ENCODE measurements at places on chromosomes 6 and 20.

DNA sequence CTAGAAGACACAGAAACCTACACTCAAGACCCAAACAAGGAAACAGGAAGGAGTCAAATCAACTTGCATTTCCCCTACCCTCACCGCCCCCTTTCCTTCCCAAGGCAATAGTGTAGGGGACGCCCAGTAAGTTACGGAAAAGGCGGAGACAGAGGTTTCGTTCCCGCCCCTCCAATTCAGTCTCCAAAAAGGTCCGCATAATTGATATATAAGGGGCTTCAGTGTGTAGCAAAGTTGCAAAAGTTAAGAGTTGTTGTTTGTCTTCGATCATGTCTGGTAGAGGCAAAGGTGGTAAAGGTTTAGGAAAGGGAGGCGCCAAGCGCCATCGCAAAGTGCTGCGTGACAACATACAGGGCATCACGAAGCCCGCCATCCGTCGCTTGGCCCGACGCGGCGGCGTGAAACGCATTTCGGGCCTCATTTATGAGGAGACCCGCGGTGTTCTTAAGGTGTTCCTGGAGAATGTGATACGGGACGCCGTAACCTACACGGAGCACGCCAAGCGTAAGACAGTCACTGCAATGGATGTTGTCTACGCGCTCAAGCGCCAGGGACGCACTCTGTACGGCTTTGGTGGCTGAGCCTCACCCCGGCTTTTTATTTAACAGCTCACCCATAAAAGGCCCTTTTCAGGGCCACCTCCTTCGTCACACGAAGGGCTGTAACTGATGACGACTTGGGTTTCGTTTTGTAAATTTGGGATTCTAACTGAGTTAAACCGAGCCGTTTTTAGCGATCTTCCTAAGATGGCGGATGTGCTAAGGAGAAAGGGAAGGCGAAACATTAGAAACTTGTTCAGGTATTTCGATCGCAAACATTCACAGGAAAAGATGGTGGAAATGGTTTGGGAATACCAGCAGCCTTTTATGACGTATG is 124.6 kb upstream of the BTN3A2 start:
- DNase-seq = no peak

- no peak for DNase-seq
These were observed 8.6 kb upstream of the FOXF2 start for GRCh38 chr6:1380625-1381427.

DNA sequence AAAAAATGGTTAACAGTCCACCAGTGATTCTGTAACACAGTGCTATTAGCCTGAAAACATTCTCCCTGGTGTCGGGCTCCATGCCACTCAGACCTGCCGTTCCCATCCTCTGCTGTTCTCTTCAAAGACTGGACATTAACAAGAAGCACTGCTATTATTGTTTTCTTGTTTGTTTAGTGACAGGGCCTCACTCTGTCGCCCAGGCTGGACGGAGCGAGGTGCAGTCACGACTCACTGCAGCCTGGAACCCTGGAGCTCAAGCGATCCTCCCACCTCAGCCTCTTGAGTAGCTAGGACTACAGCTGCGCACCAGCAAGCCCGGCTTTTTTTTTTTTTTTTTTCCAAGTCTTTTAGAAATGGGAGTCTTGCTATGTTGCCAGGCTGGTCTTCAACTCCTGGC is 9.6 kb downstream of the RMND1 start:
- no peak for DNase-seq

DNA sequence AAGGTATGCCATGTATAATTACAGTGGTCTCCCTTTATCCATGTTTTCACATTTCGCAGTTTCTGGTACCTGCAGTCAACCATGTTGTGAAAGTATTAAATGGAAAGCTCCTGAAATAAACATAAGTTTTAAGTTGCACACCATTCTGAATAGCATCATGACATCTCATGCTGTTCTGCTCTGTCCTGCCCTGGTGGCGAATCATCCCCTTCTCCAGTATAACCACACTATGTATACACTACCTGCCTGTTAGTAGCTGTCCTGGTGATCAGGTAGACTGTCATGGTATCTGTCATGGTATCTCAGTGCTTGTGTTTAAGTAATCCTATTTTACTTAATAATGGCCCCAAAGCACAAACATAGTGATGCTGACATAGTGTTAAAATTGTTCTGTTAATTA is 97.1 kb downstream of the ZFAND3 start:
- DNase-seq = no peak

DNA sequence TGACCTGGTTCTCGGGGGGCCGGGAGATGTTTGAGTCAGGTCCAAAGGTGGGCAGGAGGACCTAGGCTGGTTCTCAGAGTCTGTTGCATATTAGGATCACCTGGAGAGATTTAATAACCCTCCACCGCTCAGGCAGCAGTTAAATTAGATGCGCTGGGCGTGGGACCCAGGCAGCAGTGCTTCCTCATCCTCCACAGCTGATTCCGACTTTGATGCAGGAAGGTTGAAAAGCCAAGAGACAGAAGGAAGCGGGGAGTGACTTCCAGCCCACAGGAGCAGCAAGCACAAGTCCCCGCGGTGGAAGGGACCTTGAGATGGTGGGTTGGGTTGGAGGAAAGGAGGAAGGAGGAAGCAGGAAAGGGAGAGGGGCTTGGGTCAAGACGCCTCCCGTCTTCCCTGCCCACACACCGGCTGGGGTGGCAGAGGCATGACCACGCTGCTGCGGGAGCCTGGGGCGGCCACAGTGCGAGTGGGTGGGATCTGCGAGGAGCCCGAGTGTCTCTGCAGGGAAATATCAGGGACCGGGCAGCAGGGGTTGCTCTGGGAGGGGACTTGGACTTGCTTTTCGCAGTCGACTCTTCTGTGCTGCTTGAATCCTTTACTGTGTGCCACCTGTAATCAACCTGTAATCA is 146.0 kb downstream of the PHACTR3 start:
- no peak for DNase-seq

All from body of pancreas (tissue), 4 donors.